ENCODE measurements at places on chromosomes 4 and X. TPM values are rescaled to one million over a fixed set of nuclear protein-coding genes. Genes with fewer than 3 reads are reported as not detected.

- no peak for DNase-seq
These were observed 187.2 kb downstream of the FBXW7 start for GRCh38 chr4:152348670-152349069.

DNA sequence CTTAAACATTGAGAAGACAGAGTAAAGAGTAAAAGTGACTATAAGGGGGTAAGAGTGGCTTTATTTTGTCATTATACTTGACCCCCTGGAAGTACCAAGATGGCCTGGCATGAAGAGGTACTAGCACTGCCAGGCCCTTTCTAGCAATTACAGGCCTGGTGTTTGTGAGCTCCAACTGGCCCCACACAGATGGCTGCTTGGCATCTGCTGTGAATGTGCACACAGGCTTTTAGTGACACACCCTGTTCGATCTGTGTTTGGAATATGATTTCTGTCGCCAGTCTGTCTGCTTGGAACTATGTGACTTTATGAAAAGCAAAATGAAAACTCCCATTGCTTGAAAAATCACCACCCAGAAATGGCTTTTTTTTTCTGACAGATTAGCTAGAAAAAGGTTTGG, 123.3 kb downstream of the CLCN4 start:
- DNase-seq: peak; percentile 21

DNA sequence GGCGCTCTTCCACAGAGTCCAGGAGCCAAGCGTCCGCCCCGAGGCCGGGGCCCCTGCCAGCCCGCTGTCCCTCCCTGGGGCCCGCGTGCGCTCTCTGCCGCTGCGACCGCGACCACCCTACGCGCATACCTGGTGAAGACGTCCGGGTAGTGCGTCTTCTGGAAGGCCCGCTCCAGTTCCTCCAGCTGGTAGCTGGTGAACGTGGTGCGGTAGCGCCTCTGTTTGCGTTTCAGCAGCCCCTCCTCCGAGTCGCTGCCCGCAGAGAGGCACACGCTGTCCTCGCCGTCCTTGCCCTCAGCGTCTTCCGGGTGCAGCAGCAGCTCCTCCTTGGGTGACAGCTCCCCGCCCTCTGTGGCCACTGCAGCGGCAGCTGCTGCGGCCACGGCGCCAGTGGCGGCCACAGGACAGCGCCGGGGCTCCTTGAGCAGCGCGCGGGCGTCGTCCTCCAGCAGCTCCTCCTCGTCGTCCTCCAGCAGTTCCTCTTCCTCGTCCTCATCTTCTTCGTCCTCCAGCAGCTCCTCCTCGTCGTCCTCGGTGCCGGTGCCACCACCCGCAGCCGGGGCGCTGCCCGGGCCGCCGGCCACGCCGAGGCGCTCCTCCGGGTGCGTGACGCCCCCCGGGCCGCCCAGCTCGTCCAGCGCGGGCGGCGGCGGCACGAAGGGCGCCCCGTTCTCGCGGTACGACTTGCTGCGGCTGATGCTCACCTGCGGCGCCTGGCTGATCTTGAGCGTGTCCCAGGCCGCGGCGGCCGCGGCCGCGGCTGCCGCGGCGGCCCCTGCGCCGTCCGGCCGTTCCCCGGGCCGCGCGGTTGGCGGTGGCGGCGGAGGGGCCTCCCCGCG, 2.8 kb downstream of the ARX start:
- DNase-seq: no peak

GRCh38 chr4:26126143-26126718, 194.6 kb upstream of the RBPJ start:
- no peak for DNase-seq

DNA sequence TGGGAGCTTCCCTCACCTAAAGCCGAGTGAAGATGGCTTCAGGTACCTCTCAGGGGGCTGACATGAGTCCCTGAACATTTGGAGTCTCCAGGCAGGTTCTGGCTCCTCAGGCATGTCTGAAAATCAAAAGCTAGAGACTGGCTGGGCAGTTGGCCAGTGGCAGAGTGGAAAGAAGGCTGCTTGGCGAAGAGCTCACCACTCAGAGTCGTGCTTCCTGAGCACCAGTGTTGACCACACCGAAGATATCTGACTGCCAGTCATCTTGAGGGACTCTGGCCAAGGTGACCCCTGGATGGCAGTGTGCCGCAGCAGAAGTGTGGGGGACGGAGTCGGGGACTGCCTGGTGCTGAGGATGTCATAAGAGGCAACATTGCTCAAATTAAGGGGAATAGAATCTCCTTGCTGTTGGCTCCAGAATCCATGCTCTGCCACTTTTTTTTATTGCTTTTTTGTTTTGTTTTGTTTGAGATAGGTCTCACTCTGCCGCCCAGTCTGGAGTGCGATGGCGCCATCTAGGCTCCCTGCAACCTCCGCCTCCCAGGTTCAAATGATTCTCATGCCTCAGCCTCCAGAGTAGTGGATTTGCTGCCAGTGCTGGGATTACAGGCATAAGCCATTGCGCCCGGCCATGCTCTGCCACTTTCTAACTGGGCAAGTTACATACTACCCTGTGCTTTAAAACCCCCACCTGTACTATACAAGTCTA, 172.5 kb upstream of the GATB start:
- no peak for DNase-seq

DNA sequence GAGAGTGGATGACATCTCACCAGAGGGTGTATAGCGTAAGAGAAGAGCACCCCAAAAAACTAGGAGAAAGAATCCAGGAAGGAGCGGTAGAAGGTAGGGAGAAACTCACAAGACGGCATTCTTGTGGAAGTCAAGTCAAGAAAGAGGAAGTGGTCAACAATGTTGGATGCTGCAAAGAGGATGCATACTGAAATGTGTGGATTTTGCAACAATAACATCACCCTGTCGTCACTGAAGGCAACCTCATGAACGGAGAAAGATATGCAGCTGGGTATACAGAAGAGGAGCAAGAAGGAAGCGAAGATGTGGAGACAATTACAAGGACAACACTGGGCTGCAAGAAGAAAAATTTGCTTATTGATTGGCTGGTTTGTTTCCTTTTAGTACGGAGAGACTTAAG, 11.4 kb upstream of the TAPT1 start:
- DNase-seq: no peak

GRCh38 chr4:15670576-15670975, 11.1 kb upstream of the FAM200B start:
- DNase-seq: no peak

- no peak for DNase-seq
These were observed 41.1 kb downstream of the PJA1 start for GRCh38 chrX:69124108-69124507.

DNA sequence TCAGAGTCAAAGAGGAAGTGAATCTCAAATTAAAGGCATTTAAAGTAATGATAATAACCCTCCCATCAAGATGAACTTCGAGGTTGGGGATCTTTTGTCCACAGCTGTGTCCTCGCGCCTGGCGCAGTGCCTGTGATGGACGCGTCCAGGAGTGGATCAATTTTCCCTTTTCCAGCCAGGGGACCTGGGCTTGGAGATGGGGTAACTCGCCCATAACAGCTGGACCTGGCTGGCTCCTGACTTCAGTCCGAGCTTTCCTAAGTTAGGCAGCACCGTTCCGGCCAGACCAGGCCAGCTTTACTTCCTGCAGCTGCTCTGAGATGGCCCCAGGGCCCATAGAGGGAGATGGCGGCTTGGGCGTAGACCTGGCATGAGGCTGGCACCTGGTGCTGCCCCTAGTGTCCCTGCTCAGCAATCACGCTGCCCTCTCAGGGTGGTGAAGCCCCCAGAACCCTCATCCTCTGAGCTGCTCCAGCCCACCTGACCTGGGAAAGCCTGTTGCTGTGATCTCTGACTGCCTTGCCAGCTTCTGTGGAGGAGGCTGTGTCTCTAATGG, 23.9 kb downstream of the ADRA2C start:
- DNase-seq: peak; percentile 5

DNA sequence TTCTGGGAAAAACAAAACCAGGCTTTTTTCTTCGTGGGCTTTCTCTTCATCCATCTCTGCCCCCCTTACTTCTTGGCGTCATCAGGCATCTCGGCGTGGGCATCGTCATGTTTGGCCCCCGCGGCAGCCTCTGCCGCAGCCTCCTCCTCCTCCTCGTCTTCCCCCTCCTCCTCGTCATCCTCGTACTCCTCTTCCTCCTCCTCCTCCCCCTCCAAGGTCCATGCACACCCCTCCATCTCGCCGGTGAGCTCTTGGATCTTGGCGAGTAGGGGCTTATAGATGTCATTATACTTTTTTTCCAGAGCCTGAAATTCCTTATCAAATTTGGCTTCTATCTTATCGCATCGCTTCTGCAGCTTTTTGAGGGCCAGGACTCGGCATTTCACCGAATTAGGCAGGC, 488 bp downstream of the NAP1L5 start:
- peak; percentile 36 for DNase-seq

- no peak for DNase-seq
These were observed 238.8 kb downstream of the QDPR start for GRCh38 chr4:17273047-17273446.

DNA sequence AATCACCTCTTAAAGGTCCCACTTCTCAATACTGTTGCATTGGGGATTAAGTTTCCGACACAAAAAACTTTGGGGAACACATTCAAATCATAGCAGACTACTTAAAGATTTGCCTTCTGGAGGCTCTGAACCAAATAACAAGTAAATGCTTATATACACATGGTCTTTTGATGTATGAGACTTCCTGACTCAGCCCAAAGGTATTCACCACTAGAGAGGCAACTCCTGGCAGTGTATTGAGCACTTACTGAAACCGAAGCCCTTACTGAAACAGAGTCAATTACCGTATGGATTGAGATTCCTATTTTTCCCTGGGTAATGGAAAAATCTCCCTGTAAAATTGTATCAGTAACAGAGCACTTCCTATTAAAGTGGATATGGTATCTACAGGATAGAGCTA, 45.4 kb downstream of the ZCCHC13 start:
- DNase-seq: no peak

DNA sequence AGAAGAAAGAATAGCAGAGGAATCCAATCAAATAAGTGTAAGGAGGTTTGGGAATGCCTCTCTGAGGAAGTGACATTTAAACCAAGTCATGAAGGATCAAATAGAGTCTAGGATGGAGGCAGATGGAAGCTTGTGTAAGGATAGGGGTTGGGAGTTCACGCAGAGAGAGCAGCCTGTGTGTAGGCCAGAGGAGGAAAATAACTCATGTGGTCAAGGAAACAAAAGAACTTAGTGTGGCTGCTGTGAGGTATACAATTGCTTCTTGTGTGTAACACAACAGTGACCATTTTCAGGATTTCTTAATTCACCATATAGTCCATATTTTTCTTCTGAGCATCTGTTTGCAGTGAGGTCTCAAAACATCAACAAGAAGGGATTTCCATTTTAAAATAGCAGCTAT, 77.6 kb upstream of the PACRGL start:
- no peak for DNase-seq

GRCh38 chr4:16467061-16467460, 240.8 kb upstream of the TAPT1 start:
- no peak for DNase-seq

DNA sequence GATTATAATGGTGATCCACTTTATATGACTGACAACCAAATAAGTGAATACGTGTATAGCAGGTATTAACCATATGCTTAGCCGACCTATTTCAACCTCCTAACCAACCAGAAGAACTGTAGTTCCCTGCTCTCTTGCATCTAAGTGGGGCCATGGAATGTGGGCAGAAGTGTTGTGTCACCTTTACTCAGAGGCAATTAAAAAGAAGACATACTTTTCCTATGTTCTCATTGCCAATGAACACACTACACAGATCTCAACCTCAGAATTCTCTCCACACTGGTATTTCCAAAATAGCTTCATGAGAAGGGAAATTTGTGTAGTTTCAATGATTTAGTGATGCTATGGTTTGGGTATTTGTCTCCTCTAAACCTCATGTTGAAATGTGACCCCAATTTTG, 3.2 kb upstream of the NFKB1 start:
- DNase-seq: no peak

- DNase-seq: no peak
These were observed 5.2 kb upstream of the PITX2 start for GRCh38 chr4:110627977-110628662.

- DNase-seq: no peak
These were observed 11.4 kb downstream of the SHROOM2 start for GRCh38 chrX:9797384-9798360.

DNA sequence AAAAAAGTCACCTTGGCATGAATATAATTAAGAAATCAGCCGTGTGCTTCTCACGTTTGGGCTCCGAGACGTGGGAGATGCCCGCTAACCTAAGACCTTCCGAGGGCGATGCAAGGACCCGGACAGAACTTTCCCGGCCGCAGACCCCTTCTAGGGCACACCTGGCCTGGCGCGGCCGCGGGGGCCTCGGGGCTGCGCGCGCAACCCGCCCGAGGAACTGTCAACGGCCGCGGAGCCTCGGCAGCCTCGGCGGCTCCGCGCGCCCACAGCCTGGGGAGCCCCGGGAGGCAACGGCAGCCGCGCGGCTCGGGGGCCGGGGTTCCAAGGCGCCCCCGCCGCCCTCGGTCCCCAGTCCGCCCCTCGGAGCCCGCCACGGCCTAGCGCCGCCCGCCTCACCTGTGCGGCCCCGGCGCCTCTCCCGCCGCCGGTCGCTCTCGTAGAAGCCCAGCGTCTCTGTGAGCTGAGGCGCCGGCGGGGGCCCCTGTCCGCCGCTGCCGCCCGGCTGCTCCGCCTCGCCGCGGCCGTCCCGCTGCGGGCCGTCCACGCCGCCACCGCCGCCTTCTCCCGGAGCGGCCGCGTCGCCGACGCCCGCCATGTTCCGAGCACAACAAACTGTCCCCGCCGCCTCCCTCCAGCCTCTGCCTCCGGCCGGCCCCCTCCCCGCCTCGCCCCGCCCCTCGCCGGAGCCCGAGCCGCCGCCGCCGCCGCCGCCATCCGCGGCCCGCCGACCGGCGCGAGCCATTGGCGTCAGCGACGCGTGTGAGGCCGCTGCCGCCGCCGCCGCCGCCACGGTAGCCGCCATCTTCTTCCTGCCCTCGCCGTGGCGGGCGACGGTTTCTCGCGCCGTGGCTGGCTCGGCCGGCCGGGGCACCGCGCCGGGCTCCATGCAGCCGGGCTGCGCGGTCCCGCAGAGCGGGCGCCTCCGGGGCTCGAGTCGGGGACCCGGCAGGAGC, at the start of gene TAPT1:
TSS of gene TAPT1 (minus strand) at position 609 of the 953 bp plus-strand sequence. CDS start at position 595, 14 bp downstream.
- peak; percentile 88 for DNase-seq

GRCh38 chr4:143253166-143253565, 68.4 kb downstream of the USP38 start:
- no peak for DNase-seq

- no peak for DNase-seq
These were observed 1.2 kb downstream of the ATP10D start for GRCh38 chr4:47486231-47486673.

GRCh38 chr4:41257257-41257901, 651 bp downstream of the UCHL1 start:
- peak; percentile 53 for DNase-seq

The ATP1B4 gene
- total RNA-seq: 0.42 TPM

The GK gene
- total RNA-seq: 6.3 TPM

The SYP gene
- total RNA-seq: 1.8 TPM

The ATP8A1 gene
- 23.3 TPM for total RNA-seq

The TIGD4 gene
- total RNA-seq: 0.10 TPM

The CD38 gene
- 6.9 TPM for total RNA-seq

The RAI2 gene
- total RNA-seq: 23.8 TPM

The PABPC4L gene
- total RNA-seq: 1.1 TPM

The PRR32 gene
- 3.9 TPM for total RNA-seq

Data from left cardiac atrium (tissue), 4 donors.